ENCODE measurements at places on chromosomes 11 and 22.

GRCh38 chr22:49393526-49393925 lies 434.1 kb downstream of the BRD1 start:
- no peak for DNase-seq

DNA sequence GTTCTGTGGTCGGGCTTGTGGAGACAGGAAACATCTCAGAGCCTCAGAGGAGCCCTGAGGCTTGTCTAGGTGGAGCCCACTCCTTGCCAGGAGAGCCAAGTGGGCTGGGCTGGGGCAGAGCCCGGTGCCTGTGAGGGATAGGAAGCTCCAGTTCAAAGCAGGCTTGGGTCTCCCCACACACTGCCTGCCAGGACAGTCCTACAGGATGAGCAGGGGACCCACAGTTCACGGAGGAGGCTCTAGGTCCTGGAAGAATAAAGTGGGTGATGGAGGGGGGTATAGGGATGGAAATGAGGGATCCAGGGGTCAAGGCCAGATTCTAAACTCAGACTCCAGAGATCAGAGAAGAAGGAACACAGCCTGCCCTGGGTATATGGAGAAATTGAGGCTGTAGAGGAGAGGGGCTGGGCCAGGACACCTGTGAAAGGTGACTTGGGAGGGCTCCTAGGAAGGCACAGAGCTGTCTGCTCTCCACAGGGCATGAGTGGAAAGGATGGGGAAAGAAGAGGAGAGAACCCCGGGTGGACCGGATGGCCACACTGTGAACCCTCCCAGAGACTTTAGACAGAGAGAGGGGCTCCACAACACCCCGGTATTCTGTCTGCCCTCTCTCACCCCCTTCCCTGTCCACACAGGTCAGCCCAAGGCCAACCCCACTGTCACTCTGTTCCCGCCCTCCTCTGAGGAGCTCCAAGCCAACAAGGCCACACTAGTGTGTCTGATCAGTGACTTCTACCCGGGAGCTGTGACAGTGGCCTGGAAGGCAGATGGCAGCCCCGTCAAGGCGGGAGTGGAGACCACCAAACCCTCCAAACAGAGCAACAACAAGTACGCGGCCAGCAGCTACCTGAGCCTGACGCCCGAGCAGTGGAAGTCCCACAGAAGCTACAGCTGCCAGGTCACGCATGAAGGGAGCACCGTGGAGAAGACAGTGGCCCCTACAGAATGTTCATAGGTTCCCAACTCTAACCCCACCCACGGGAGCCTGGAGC lies 7.4 kb downstream of the IGLL5 start:
- DNase-seq: no peak

- peak; percentile 80 for DNase-seq
These were observed 453 bp downstream of the GAS2 start for GRCh38 chr11:22666688-22667439.

- no peak for DNase-seq
These were observed 478.9 kb upstream of the CHORDC1 start for GRCh38 chr11:90701716-90702115.

- DNase-seq: no peak
These were observed 30.4 kb downstream of the IMMP1L start for GRCh38 chr11:31479066-31479465.

GRCh38 chr22:27628891-27629631 lies 172.5 kb downstream of the MN1 start:
- no peak for DNase-seq

- DNase-seq: no peak
These were observed 15.9 kb upstream of the HYLS1 start for GRCh38 chr11:125871391-125872137.

GRCh38 chr22:39559456-39560105 lies 11.0 kb upstream of the CACNA1I start:
- no peak for DNase-seq

- DNase-seq: peak; percentile 81
These were observed 19.2 kb upstream of the PLET1 start for GRCh38 chr11:112279901-112280267.

DNA sequence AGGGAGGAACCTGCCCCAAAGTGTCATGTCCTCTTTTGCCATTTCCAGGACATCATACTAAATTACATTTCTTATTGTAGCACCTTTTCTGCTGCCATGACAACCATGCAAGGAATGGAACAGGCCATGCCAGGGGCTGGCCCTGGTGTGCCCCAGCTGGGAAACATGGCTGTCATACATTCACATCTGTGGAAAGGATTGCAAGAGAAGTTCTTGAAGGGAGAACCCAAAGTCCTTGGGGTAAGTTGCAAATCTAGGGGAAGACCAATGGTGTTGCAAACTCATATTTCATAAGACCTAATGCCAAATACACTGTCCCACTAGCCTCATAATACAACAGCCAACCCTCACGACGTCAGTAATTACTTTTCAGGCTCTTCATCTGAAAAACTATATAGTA lies 11.7 kb downstream of the MS4A4A start:
- no peak for DNase-seq

Measured in left forelimb (tissue), 1 donor.